ENCODE measurements at places on chromosomes 16 and 17. TPM values are rescaled to one million over a fixed set of nuclear protein-coding genes. Genes with fewer than 3 reads are reported as not detected.

- DNase-seq, result peak; percentile 75
These were observed 49.3 kb upstream of the CACNG4 start for GRCh38 chr17:66915204-66915611.

- DNase-seq, result peak; percentile 66
These were observed 290.4 kb downstream of the HS3ST3A1 start for GRCh38 chr17:13311306-13311705.

- DNase-seq, result no peak
These were observed 11.8 kb downstream of the MRM1 start for GRCh38 chr17:36613155-36613554.

DNA sequence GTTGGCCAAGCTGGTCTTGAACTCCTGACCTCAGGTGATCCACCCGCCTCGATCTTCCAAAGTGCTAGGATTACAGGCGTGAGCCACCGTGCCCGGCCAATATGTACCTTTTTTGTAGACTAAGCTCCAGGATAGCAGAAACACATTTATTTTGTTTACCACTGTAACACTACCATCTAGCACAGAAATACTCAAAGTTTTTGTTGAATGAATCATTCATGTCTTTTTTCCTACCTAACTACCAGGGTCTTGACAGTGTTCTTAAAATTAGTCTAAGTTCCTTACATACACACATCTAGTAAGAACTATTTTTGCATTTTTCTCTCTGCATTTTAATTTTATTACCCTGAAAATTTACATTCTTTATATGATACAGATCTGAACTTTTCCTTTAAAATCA, 44.4 kb downstream of the AKAP10 start:
- DNase-seq, result no peak

Gene WNT3
- 4.0 TPM for total RNA-seq

GRCh38 chr16:58614212-58614611, 15.4 kb downstream of the CNOT1 start:
- DNase-seq, result no peak

- DNase-seq, result no peak
These were observed 43.4 kb upstream of the IRX6 start for GRCh38 chr16:55280587-55280986.

GRCh38 chr16:49250689-49251088, 30.9 kb downstream of the CBLN1 start:
- DNase-seq, result no peak

- DNase-seq, result peak; percentile 63
These were observed 19.3 kb downstream of the GDE1 start for GRCh38 chr16:19502395-19503131.

- DNase-seq, result no peak
These were observed 25.3 kb downstream of the CMIP start for GRCh38 chr16:81469710-81470535.

Gene FAM20A
- not detected for total RNA-seq

Gene SLC22A31
- total RNA-seq, result not detected

DNA sequence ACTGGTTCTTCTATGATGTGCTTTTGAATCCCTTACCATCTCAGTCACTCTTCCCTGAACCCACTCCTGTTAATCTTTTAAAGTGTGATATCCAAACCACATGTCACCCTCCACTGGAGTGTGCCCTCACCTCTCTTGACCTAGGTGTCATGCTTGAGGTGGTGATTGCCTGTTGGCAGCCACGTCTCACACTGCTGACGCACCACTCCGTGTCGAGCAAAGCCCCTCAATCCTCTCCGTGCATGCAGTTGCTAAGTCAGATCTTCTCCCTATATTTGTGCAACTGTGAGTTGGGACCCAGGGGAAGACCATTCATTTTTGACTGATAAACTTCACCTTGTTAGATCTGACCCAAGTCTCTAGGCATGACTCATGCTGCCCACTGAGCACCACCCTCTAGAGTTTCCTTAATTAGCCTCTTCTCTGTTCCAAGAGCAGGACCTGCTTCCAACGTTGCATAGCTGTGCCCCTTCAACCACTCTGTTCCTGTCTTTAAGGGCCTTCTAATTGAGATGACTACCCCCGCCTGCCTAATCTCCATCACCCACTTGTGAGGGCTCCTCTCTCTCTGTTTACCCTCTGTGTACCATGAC, 2.7 kb downstream of the MYH13 start:
- no peak for DNase-seq

GRCh38 chr17:67449845-67450755, 73.0 kb downstream of the PITPNC1 start:
- DNase-seq, result no peak

Gene IL21R
- total RNA-seq, result 0.34 TPM

DNA sequence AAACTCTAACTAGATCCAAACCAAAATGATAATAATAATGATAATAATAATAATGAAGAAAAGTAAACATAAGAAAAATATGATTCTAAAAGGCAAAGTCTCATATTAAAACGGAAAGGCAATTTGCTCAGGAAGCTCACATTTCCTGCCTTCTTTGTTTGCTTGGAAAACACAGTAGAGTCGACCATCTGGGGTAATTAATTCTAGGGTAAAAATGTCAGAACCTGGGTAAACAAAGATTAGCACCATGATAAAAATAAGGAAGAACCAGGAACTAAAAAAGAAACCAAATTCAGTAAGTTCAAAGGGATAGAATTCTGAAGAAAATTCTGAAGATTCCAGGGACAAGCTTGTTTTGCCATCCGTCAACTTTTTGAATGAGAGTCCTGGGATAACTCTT, 16.2 kb downstream of the KRABD2 start:
- no peak for DNase-seq

DNA sequence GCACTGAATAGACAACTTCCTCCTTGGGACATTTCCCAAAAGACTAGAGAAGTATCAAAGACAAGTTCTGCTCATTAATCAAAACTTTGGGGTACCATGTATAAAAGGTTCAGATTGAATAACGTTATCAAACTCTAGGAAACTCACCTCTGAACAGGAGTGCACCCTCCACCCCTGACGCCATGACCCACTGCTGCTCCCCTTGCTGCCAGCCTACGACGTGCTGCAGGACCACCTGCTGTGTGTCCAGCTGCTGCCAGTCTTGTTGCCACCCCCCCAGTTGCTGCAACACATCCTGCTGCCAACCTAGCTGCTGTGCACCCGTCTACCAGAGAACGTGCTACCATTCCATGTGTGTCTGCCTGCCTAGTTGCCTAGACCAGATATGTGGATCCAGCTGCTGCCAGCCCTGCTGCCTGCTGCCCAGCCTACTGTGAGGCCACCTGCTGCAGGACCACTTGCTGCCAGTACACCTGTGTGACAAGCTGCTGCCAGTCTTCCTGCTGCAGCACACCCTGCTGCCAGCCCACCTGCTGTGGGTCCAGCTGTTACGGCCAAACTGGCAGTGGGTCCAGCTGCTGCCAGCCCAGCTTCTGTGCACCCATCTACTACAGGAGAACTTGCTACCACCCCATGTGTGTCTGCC, 13.8 kb upstream of the KRTAP9-2 start:
- no peak for DNase-seq

DNA sequence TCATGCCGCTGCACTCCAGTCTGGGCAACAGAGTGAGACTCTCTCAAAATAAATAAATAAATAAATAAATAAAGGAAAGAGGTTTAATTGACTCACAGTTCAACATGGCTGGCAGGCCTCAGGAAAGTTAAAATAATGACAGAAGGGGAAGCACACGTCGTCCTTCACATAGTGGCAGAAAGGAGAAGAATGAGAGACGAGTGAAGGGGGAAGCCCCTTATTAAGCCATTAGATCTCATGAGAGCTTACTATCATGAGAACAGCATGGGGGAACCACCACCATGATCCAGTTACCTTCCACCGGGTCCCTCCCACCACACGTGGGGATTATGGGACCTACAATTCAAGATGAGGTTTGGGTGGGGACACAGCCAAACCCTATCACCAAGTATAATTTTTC, 54.5 kb downstream of the PAFAH1B1 start:
- no peak for DNase-seq

DNA sequence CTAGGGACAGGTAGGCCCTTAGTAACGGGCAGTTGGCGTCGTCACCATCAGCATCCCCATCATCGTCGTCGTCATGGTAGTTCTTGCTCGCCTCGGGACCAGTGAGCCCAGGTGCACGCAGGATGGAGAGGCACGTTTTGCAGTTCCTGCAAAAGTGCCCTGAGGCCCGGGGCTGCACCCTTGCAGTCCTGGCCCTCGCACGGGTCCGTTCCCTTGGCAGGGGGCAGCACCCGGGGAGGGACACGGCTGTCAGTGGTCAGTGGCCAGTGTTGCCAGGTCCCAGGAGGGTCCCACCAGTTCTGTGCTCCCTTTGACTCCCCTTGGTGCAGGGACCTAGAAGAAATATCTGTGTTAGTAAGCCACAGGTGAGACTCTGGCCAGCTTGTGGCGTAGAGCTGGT, 243.9 kb upstream of the CIBAR2 start:
- DNase-seq, result no peak

Measured in SJSA1 (cell line).